ENCODE measurements at places on chromosomes 5 and 9.

GRCh38 chr9:74122661-74123060 is 374.5 kb upstream of the RORB start:
- DNase-seq: no peak

GRCh38 chr9:4038182-4038723 is 261.6 kb downstream of the GLIS3 start:
- DNase-seq: no peak

GRCh38 chr5:158414780-158415179 is 555.8 kb upstream of the CLINT1 start:
- no peak for DNase-seq

- DNase-seq: peak; percentile 67
Measured at GRCh38 chr5:177111720-177112394, 21.7 kb upstream of the NSD1 start.

DNA sequence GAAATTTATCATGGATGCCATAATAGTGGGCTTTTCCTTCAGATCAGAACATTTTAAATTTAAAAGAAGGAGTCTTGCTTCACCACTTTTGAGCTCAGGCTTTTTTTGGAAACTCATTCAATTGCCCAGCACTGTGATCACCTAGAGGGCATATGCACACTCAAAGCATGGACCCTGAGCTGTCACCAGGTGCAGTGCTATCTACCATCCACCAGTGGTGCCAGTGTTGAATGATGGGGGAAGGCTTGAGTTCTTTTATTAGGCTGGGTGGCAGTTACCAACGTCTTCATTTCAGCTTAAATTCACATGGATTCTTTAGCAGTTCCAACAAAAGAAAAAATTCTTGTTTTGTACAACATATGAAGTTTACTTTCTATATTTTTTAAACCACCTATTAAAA is 164.1 kb downstream of the CFAP90 start:
- peak; percentile 51 for DNase-seq
